ENCODE measurements at places on chromosomes 3 and 15.

DNA sequence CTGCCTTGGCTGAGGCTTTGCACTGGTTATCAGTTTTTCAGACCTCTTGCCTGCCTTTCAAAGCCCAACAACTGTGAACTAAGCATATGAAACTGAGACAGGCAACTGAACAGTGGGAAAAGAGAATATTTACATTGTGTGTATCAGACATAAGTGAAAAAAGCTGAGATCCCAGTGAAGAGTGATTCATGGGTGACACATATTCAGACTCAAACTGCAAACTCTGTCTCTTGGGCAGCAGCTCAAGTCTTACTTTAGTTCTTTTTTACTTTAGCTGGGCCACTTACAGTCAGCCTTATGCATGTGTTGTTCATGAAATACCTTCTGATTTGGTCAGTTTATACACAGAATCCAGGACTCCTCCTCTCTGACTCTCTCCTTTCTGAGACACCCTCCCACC is 19.2 kb downstream of the SUCLG2 start:
- no peak for DNase-seq

- DNase-seq: no peak
Observed at GRCh38 chr3:9820946-9821345, 10.9 kb downstream of the TTLL3 start.

DNA sequence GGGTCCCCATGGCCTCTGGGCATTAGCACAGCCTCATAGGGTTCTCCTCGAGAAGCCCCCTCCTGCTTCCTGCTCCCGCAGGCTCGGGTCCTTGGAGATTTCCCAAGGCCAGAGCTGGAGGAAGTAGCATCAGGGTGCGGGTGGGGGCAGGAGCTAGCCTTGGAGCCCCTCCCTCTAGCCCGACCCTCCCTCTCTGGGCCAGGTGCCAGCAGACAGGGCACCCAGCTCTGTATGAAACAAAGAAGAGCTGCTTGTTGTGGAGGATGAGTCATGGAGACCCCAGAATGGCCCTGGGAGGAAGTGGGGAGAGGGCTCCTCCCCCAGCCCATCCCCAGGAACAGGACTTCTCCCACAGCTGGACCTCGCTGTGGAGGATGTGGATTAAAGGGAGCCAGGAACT is 29.2 kb downstream of the EPHB3 start:
- DNase-seq: no peak

DNA sequence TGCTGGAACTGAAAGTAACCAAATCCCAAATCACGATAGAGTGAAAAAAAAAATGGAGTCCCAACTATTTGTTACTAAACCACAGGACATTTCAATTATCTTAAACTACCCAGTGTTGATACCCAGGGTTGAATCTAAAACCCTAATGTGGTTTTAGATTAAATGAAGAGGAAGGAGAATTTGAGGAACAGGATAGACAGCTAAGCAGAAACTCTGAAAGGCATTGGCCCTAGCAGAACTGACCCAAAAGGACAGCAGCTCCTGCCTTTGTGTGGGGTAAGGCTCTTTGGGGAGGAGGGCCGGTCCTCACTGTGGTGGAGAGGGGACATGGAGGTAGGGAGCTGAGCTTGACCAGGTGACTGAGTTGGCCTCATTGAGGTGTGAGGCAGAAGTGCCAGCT is 30.7 kb upstream of the SNRK start:
- DNase-seq: no peak

GRCh38 chr3:111218615-111219014 is 147.0 kb downstream of the NECTIN3 start:
- DNase-seq: no peak

GRCh38 chr3:66037330-66037985 is 1.3 kb downstream of the MAGI1 start:
- DNase-seq: peak; percentile 35

GRCh38 chr3:16923112-16923511 is 38.4 kb downstream of the PLCL2 start:
- DNase-seq: no peak

- no peak for DNase-seq
Observed at GRCh38 chr3:62201438-62202035, 171.8 kb downstream of the FEZF2 start.

DNA sequence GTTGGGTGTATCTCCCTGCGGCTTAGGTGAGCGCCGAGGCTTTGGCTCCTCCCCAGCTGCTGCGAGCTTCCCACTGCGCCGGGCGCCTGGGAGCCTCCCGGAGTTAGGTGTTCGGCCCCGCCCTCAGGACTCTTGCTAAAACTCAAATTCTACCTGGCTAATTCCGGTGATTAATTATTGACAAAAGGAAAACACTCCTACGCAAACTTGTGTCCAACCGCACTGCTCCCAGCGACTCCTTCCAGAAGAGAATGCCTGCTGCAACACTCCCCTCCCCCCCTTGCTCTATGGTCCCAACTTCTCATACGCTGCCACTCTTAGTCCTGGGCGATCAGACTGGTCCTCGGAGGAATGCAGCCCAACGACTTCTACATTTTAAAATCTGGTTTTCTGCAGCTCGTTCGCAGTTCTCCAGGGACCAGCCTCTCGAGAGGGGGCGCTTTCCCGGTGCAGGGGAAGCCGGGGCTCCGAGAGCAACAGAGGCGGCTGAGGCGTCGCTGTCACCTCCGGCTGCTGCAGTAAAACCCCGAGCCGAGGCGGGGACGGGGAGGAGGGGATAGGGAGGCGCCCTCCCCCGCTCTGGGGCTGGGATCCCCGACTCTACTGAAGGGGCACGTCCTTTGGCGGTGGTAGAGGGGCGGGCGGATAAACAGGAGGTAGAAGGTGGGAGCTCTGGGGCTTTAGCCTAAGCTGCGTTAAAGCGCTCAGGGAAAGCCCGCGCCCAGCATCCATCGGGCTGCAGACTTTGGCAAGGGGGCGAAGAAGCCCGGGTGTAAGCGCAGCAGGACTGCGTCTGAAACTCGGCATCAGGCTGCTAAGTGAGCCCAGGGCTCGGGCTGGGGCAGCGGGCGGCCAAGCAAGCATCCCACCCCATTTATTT is at the start of gene SPTSSB:
Gene SPTSSB, minus strand, starts transcription at position 77 of the 880 bp plus-strand sequence. CDS start 25,194 bp downstream, outside the sequence.
- peak; percentile 63 for DNase-seq

- DNase-seq: no peak
Observed at GRCh38 chr3:134334231-134334900, 39.9 kb downstream of the AMOTL2 start.

DNA sequence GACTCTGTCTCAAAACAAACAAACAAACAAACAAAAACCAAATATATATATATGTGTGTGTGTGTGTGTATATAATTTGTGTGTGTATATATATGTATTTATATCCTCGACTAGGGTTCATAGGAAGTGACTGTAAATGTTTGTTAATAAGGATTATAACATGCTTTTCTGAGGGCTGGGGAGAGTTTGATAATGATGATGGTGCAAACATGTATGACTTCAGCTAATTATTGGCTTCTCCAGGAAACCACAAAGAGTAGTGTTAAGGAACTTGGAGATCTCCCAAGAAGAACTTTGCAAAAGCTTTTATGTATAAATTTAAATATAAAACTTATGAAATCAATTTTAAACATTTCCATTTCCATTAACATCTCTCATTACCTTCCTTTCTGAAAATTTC is 3.9 kb upstream of the OPA1 start:
- no peak for DNase-seq

DNA sequence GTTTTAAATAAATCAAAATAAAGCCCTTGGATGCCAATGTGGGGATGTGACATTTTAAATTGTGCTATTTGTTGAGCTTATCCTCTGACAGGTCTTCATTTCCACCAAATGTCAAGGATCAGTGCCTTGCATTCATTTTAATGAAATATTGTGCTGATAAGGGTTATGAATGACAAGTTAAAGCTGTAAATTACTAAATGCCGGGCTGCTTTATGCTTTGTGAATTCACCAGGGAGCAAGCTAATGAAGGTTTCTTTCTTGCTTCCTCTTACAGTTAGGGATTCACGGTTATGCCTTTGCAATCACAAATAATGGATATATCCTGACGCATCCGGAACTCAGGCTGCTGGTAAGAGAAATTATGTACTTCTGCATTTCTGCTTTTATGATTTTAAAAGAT is 81.7 kb downstream of the LRTM1 start:
- DNase-seq: no peak

DNA sequence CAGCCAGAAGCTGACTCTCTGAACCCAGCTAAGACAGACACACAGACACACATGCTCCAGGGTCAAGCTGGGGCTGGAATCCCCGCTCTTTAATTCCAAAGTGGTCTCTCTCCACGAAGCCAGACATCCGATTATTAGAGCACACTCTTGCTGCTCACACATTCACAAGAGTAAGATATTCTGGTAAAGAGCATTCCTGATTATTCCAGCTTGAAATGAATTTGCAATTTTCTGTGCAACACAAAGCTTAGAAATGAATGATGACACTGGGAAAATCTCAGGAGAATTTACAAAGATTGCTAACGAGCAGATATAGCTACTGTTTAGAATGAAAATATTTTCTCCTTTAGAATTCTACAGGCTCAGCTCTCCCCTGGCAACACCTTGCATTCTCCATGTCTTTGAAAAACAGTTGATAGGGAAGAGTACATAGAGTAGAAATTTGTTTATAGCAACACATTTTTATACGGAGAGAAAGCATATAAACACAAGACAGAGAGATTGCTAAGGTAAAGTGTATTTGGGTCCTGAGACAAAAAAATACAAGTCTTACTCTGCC is 80.6 kb upstream of the EIF1B start:
- DNase-seq: no peak

DNA sequence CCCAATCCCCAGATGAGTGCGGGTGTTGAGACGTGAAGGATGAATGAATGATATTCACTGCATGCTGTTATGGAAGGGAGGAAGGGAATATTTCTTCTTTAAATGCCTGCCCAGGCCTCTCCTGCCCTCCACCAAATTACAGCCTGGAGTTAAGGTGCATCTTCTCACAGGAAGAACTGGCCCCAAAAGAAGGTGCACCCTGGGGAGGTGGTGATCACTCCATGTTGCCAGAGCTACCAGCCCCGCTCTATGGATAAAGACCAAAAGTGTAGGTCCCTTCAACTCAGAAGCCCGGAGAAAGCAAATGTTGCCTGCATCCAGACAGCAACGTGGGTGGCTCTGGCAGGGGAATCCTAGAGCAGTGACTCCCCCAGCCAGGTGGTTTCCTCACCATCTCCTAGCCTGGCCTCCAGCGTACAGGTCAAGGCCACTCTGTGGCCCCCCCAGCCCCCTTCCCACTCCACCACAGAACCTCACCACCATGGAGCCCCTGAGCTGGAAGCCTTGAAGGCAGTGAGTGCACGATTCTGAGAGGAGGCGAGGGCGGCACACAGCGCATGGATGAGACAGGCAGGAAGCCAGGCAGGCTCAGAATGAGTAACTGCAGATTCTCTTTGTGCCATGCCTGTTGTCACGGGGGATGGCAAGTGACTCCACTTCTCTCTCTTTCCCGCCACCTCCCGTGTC is 3.5 kb upstream of the VIPR1 start:
- DNase-seq: peak; percentile 33

- peak; percentile 20 for DNase-seq
Observed at GRCh38 chr15:70522323-70522966, 240.9 kb downstream of the UACA start.

DNA sequence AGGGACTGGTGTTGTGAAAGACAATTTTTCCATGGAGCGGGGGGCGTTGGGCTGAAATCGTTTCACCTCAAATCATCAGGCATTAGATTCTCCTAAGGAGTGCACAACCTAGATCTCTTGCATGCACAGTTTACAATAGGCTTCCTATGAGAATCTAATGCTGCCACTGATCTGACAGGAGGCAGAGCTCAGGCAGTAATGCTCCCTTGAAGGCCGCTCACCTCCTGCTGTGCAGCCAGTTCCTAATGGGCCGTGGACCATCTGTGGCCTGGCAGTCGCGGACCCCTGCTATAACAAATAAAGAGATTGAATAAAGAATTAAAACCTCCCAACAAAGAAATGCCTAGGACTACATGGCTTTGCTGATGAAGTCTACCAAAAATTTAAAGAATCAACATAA is 25.3 kb upstream of the ANKRD28 start:
- no peak for DNase-seq

GRCh38 chr3:134231131-134231530 is 19.5 kb downstream of the RYK start:
- no peak for DNase-seq

DNA sequence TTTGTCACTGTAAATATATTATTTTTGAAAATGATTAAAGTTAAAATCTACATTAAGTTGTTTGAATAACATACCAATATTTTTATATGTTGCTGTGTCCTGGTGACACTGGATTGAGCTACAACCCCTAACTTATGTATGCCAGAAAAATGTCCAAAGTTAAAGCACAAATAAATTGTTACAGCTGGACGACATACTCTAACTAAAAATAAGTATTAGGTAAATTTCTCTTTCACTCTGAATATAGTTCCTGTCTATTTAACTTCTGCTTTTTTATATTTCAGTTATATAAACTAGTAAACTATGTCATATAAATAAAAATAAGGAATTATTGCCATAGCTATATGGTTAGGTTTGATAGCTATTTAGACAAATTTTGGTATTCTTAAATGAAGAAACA is 118.5 kb upstream of the SAMMSON start:
- DNase-seq: no peak
